ENCODE measurements at places on chromosomes 13 and 19. TPM values are rescaled to one million over a fixed set of nuclear protein-coding genes. Genes with fewer than 3 reads are reported as not detected.
A peak's percentile ranks its signal among the peaks of the same experiment; 100 is the strongest.

Gene ZNF415
- total RNA-seq, result not detected

DNA sequence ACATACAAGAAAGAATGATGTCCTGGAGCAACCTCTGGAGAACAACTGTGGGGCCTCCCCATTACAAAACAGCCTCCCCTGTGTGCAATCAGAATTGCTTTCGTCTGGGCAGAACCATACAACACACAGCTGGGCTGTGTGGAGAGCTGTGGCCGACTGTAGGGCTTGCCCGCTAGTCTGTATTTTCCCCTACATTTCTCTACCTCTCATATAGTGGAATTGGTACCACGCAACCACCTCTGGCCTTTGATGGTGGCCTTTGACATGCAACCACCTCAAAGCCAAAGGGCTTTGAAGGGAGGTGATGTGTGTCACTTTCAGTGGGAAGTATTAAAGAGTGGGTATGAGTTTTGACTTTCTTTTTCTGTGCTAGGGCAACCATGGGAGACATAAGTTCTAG is 34.0 kb downstream of the GARRE1 start:
- DNase-seq, result no peak

- DNase-seq, result no peak
These were observed 313.7 kb upstream of the ATXN8OS start for GRCh38 chr13:69793783-69794453.

Gene GIPR
- total RNA-seq, result 6.9 TPM

Gene STRN4
- total RNA-seq, result 151 TPM

DNA sequence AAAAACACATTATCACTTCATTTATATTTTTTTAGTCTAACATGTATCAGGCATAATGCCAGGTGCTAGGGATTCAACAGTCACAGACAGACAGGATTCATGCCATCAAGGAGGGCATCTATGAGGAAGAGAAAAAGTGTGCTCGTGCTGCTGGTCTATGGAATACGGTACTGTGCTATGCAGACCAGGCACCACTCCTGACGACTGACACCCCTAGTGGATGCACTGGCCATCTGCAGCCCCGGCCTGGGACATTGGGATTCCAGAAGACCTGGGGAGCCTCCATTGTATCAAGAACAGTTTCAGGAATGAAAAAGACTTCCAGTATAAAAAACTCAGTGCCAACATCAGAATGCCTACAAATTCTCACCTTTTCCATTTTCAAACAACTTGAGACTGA is 94.0 kb downstream of the KLF12 start:
- DNase-seq, result peak; percentile 48

- DNase-seq, result peak; percentile 13
These were observed 2.0 kb upstream of the PSG6 start for GRCh38 chr19:42919757-42920079.

Gene EPS8L1
- total RNA-seq, result 147 TPM

Gene NPHS1
- total RNA-seq, result not detected

- DNase-seq, result no peak
These were observed 4.9 kb upstream of the SMIM17 start for GRCh38 chr19:56637976-56638555.

Gene PRR22
- total RNA-seq, result 6.3 TPM
